Renal cortical epithelial cell (primary cell): ENCODE measurements at places on chromosomes 12 and 14. TPM values are rescaled to one million over a fixed set of nuclear protein-coding genes. Genes with fewer than 3 reads are reported as not detected.

GRCh38 chr12:55280991-55281390, 15.4 kb downstream of the OR6C6 start:
- DNase-seq: no peak

- DNase-seq: no peak
Observed at GRCh38 chr14:22547313-22547947, 41.6 kb downstream of the DAD1 start.

DNA sequence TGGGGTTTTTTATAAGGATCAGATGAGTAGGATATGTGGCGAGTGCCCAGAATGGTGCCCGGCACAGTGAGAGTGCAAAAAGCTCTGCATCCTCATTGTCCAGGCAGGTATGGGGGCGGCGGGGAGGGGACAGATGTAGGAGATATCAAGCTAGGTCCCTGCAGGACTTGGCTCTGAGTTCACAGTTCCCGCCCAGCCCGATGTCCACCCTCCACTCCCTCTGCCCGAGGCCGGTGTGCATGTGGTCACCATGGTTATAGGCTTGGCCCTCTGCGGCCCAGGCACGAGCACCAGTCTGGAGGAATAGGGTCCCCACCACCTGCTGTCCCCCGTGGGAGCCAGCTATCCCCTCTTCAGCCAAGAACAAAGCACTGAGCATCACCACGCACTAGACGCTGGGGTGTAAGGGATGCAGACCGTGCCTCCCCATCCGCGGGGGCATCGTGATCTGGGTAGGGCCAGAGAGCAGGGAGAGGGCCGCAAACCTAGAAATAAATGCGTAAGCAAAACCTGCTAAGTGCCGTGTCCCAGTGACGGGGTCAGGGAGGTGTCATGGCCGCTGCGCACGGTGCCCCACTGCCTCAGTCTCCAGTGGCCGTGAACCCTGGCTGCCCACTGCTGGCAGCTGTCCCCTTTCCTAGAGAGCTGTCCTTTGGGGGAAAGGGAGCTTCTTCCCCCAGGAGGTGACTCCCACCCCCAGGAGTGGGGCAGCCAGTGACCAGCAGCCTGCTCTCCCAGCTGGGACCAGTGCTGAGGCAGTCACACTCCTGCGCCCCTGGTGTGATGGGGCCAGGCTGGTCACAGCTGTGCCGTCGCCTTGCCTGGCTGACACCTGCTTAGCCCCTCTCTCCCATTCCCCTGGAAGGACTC, 12.0 kb downstream of the RFLNA start:
- no peak for DNase-seq

- DNase-seq: no peak
Observed at GRCh38 chr14:44287858-44288257, 219.2 kb downstream of the FSCB start.

GRCh38 chr12:48816143-48816854, 2.0 kb upstream of the CACNB3 start:
- DNase-seq: peak; percentile 25

DNA sequence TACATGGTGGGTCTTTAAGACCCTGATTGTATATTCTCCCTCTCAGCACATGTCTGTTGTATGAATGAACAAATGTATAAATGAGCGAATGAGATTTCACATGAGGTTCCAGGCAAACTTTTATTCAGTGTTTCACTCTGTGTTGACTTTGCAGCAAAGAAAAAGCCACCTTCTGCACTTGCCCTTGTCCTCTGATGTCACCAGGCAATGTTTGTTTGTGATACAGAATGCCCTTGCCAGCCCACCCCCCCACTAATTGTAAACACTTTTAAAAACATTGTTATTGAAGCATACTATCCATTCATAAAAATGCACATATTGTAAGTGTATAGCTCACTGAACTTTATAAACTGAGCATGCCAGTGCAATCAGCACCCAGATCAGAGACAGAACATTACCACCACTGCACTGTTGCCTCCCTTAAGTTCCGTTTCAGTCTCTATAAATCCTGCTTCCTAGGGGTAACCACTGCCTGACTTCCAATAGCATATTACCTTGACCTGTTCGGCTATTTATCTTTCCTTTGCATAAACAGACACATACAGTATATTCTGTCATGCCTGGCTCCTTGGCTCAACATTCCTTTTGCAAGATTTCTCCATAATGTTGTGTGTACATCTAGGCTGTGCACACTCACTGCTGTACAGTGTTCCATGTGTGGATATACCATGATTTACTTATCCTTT, 11.3 kb upstream of the LTA4H start:
- no peak for DNase-seq

CLEC6A gene
- 0.20 TPM in 1 of 2 replicates, not detected in the other for total RNA-seq

NRL gene
- 1.6 and 2.4 TPM in 2 replicates for total RNA-seq
